AG08396 (cell line): ENCODE measurements at places on chromosomes 2 and 18.
A peak's percentile ranks its signal among the peaks of the same experiment; 100 is the strongest.

GRCh38 chr2:241820625-241821384 lies 11.8 kb downstream of the NEU4 start:
- DNase-seq, result no peak

- no peak for DNase-seq
These were observed 39.0 kb upstream of the LYPD6B start for GRCh38 chr2:148999451-148999921.

DNA sequence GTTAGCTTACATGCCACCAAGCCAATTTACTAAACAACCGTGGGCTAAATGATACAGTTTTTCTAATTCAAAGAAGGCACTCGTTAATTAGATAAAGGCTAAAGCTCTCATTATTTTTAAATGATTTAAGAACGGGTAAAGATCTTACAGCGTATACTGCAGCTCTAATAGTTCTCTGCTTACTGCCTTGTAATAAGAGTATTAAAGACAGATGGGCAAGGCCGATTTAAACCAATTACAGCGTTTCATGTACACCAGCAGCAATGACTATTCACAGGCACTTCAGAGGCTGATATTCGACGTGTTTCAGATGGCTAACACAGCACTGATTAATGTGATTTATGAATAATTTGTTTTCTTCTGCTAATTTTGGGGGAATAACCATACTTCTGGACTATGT lies 259.3 kb downstream of the ZNF407 start:
- no peak for DNase-seq

- peak; percentile 71 for DNase-seq
These were observed 25.0 kb downstream of the SERPINB8 start for GRCh38 chr18:63994783-63995399.

GRCh38 chr2:162524849-162525248 lies 180.9 kb downstream of the GCA start:
- no peak for DNase-seq

GRCh38 chr2:64543008-64543697 lies 19.0 kb downstream of the AFTPH start:
- no peak for DNase-seq

DNA sequence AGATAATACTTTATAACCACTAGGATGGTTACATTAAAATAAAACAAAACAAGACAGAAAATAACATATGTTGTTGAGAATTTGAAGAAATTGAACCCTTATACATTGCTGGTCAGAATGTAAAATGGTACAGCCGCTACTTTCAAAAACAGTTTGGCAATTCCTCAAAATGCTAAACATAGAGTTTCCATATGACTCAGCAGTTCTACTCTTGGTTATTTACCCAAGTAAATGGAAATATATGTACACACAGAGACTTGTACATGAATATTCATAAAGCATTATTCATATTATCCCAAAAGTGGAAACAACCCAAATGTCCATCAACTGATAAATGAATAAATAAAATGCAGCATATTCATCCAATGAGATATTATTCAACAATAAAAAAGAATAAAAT lies 92.5 kb upstream of the LRATD1 start:
- no peak for DNase-seq

GRCh38 chr18:46337271-46337670 lies 233.1 kb downstream of the HAUS1 start:
- DNase-seq, result no peak

DNA sequence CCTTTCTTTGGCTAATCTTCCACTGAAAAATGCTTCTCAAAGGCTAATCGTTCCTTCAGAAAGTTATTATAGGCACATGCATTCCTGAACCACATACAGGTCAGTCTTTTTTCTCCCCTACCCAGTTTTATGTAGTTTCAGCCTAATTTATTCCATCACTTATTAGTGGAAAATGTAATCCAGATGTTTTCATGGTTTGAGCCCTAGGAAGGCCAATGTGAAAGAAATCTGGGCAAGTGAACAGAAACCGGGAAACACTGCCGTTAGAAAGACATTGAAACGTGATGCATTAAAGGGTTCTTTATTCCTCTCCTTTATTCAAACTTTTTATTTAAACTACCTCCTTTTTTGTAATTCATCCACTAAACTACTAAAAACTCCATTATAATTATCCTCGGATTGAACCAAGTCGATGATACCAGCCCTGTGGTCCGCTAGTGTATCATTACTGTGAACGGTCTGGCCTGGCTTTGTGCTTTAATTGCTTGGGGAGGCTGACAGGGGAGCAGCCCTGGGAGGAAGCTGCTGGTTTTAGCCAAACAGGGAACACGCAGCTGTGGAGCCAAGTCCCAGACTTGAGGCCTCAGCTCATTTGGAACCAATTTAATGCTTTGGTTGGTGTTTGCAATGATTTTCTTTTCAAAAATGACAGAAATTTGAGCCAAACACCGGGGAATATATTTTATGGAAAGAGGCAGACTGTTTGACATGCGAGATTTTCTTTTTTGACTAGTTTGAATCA lies 149.2 kb downstream of the ARHGAP28 start:
- no peak for DNase-seq

DNA sequence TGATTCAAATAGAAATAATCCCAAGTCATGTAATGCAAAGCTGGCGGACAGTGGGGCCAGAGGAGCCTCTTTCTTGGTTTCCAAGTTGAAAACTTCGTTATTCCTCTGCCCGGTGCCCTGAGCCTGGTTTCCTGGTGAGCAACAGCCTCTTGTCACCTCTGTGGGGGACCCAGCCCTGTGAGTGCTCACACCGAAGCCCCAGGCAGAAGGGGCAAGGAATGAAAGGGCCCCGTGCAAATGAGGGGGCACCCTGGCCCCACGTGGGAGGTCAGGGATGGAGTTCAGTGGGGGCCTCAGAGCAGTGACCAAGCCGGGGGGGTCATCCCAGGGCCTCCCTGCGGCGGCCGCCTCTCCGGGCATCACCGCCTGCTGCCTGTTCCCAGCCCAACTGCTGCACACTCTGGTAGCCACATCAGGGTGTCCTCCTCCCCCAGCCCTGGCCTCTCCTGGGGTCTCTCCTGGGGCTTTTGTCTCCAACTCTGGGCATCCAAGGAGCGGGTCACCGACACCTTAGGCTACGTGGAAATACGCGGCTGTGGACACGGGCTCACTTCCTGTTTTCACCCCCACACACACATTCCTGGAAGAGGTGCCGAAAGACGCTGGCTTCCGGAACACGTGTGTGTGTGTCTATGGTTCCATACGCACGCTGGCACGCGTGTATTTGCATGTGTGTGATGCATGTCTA lies 64.5 kb downstream of the TWIST2 start:
- DNase-seq, result no peak

GRCh38 chr2:86518481-86518880 lies 44.8 kb downstream of the CHMP3 start:
- DNase-seq, result no peak

GRCh38 chr2:9264301-9264700 lies 57.7 kb downstream of the ASAP2 start:
- DNase-seq, result peak; percentile 56

DNA sequence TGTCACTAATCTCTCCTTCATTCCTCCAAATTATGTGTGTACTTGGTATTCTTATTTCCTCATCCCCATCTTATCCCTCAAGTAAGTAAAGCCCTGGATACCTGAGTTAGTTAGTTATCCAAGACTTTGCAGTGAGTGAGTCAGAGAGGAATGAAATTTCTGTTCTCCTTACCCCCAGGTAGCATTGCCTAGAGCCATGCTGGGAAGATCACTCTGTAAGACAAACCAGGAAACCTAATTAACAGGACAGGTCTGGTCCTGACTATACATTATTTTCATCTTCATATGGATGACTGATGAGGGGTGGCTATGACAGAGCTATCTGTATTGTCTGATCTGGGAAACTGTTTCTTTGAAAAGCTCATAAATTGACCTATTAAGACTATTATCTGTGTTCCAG lies 55.0 kb upstream of the ITGA6 start:
- no peak for DNase-seq

DNA sequence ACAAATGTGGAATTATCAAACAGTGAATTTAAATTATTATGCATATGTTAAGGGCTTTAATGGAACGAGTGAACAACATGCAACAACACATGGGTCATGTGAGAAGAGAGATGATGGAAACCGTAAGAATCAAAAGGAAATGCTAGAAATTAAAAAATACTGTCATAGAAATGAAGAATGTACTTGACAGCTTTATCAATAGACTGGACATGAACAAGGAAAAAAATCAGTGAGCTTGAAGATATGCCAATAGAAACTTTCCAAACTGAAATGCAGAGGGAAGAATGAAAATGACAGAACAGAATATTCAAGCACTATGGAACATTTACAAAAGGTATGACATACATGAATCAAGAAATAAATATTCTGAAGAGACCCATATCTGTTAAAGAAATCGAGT lies 117.7 kb upstream of the KCNJ3 start:
- DNase-seq, result no peak

DNA sequence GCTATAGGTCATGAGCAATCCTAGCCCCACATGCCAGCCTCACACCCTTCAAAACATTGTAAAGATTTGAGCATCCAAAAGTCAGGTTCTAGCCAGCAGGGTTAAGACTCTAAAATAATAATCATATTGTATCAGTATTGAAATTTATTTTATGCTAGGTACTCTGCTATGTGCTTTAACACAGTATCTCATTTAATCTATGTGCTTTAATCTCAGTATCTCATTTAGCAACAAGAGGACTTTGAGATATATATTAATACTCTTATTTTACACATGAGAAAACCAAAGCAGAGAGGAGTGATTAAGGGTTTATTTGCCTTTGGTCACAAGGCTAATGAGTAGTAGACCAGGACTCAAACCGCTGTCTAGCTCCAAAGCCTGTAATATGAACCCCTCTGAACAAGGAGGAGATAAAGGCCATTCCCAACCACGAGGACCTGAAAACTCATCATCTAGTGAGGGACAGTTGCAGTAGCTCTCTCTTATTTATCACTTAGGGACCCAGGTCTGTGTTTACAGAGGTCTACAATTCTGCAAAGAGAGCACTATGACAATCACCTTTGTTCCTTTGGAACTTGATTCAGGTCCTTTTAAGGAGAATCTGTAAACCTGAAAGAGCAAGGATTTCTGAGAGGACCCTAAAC lies 116.5 kb upstream of the SERTAD2 start:
- no peak for DNase-seq

- DNase-seq, result peak; percentile 69
These were observed 174.9 kb downstream of the ASB1 start for GRCh38 chr2:238601433-238602222.

GRCh38 chr2:71936076-71937030 lies 211.3 kb downstream of the CYP26B1 start:
- no peak for DNase-seq

DNA sequence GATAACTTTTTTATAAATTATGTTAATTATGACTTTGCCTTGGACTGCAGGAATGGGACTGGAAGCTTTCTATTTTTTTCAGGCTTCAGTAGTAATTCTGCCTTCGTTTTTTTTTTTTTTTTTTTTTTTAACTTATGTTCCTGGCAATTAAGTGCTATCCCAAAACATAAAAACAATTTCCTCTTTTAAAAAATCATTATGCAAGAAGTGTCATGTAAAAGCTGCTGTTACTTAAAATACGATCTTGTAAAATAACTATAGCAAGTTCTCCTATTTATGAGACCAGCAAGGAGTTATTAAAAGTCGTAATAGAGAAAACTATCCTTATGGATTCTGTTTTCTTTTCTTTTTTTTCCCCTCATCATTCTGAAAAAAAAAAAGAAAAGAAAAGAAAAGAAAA lies 301.6 kb upstream of the FBXO11 start:
- DNase-seq, result no peak

DNA sequence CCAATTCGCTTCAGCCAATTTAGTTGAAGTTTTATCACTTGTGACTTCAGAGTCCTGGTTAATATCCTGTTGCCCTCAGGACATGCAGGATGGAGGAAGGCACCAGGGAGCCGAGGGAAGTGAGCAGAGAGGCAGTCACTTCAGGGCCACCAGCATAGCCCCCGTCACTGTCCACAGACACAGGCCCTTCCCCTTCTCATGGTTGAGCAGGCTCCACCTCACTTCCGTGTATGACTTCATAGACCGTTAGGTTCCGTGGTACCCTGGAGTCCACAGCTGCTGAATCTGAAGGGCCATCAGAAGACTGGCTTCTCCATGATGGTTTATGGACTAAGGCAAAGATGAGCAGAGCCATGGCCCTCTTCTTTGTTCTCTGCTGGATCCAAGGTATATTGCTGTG lies at the start of gene C2orf92:
Gene C2orf92, plus strand, starts transcription at position 266 of the 400 bp plus-strand sequence. Its CDS starts 76 bp downstream, at position 342.
- no peak for DNase-seq

GRCh38 chr2:190682168-190682567 lies 33.3 kb downstream of the NAB1 start:
- no peak for DNase-seq

- DNase-seq, result no peak
These were observed 12.6 kb upstream of the L3MBTL4 start for GRCh38 chr18:6427286-6427685.

- DNase-seq, result no peak
These were observed 102.7 kb downstream of the TWIST2 start for GRCh38 chr2:238950551-238950950.

DNA sequence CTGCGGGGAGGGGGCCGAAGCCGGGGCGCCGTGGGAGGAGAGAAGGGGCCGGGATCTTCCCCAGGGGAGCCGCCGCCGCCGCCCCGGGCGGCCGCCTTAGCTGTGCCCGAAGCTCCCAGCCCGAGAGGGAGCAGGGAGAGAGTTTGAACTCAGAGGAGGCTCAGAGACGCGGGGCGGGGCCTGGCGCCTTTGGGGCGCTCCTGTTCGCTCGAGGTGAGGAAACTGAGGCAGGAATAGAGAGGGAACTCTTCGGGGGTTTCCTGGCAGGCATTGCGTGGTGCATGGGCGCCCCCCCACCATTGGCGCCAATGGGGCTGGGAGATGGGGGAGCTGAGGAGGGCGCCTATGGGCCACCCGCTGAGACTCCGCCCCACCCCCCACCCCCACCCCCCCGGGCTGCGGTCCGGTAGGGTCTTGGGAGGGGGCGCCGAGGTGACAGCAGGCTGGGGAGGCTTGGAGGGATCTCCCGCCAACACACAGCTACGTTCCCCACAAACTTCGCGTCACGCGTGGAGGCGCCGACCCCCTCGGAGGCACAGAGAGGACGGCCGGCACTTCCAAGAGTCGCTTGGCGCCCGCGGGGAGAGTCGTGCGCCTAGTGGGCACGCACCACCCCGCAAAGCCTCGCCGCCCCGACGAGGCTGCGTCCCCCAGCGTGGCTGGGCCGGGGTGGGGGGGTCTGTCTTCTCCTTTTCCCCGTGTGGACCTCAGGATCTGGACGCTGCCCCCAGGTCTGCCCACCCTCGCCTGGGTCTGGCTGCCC lies 680 bp downstream of the CTDSP1 start:
- peak; percentile 34 for DNase-seq

- DNase-seq, result no peak
These were observed 53.0 kb downstream of the EIPR1 start for GRCh38 chr2:3324404-3325281.

DNA sequence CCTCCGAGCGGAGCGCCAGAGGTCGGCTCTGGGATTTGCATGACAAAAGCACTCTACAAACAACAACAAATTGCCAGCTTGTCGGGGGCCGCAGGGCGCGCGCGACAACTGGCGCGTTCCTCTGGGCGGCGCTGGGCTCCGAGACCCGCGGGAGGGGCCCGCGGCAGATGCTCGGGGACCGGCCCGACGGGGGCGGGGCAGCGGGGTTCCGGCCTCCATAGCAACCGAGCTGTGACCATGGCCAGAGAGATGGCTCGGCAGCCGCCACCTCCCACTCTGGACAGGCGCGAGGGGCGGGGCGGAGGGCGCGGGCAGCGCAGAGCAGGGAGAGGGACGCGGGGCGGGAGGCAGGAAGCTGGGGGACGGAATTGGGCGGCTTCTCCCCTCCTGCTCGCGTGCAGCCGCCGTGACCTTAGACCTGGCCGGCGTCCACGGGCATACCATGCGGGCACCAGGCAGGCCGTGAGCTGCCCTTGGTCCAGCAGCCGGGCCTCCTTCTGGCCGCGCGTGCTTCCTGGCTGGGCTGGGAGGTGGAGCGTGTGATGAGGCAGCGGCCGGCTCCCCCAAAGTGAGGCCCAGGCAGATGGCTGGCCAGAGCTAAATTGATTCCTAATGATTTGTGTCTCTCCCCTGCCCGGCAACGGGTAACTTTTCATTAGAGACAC lies 171.5 kb downstream of the CELF4 start:
- peak; percentile 96 for DNase-seq
